Ecto neural progenitor cell (in vitro differentiated cells): ENCODE measurements at places on chromosomes 16 and 17.

- DNase-seq = no peak
These were observed 8.2 kb downstream of the FAM20A start for GRCh38 chr17:68592682-68593641.

- DNase-seq = no peak
These were observed 12.4 kb downstream of the MRPL58 start for GRCh38 chr17:75024686-75025397.

- DNase-seq = no peak
These were observed 10.1 kb downstream of the GNPTG start for GRCh38 chr16:1361685-1362360.

DNA sequence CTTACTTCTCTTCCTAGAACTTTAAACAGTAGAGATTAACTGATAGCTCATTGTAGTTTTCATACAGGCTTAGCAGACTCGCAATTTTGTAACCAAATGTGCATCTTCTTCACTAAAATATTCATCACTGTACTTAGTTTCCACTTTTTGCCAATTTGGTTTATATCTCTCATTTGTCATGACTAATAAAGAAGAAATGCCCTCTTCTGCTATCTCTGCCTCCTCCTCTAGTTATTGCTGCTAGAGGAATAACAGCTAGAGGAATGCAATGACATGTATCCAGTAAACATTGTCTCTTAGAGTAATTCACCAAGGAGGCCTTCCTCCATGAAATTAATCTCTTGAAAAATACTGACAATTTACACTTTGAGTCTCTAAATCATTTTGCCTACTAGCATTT, 115.5 kb upstream of the COX10 start:
- DNase-seq = no peak
